ENCODE measurements at places on chromosomes 1 and 21. TPM values are rescaled to one million over a fixed set of nuclear protein-coding genes. Genes with fewer than 3 reads are reported as not detected.

GRCh38 chr1:157092831-157093230 is 6.8 kb downstream of the ETV3L start:
- no peak for DNase-seq

GRCh38 chr1:96355521-96355920 is 366.1 kb upstream of the PTBP2 start:
- no peak for DNase-seq

- no peak for DNase-seq
These were observed 13.6 kb downstream of the YTHDF2 start for GRCh38 chr1:28750330-28750729.

- no peak for DNase-seq
These were observed 6.9 kb downstream of the NECTIN4 start for GRCh38 chr1:161082483-161082882.

Gene HHAT
- 1.2 TPM for total RNA-seq

GRCh38 chr1:214566158-214567104 is 15.0 kb upstream of the PTPN14 start:
- DNase-seq, result peak; percentile 29

DNA sequence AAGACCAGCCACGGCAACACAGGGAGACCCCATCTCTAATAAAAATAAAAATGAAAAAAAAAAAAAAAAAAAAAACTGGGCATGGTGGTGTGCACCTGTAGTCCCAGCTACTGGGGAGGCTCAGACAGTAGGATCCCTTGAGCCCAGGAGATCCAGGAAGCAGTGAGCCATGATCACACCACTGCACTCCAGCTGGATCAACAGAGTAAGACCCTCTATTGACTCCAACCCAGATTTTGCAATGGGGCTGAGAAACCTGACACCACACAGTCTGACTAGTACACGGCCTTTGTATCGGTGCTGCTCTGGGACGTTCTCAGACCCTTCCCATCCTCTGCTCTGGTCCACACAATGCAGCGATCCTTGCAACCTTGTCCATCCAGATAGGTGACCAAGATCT is 31.8 kb downstream of the SPATA21 start:
- DNase-seq, result no peak

Gene GBP2
- total RNA-seq, result 309 TPM

GRCh38 chr1:156862997-156863599 is 2.4 kb downstream of the NTRK1 start:
- peak; percentile 51 for DNase-seq

- DNase-seq, result no peak
These were observed 33.8 kb upstream of the SLC45A1 start for GRCh38 chr1:8284127-8284526.

Gene DCST2
- 1.4 TPM for total RNA-seq

- DNase-seq, result peak; percentile 69
These were observed 296 bp upstream of the RNPEP start for GRCh38 chr1:201982082-201982622.

DNA sequence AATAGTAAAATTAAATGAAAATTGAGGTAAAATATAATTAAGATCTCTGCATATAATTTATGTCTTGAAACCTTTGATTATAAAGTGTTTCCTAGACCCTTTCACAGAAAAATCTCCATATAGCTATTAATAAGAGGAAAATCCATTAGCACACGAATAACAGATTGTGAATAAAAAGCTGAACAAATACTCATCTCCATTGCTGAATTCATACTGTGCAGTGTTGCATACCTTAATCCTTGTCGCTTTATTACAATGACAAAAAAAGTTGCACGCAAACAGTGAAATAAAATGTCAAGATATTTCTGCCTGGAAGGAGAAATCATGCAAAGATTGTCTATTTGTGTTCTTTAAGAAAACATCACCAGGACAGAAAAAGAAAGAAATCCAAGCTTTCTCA is 499.1 kb upstream of the TMPRSS15 start:
- no peak for DNase-seq

DNA sequence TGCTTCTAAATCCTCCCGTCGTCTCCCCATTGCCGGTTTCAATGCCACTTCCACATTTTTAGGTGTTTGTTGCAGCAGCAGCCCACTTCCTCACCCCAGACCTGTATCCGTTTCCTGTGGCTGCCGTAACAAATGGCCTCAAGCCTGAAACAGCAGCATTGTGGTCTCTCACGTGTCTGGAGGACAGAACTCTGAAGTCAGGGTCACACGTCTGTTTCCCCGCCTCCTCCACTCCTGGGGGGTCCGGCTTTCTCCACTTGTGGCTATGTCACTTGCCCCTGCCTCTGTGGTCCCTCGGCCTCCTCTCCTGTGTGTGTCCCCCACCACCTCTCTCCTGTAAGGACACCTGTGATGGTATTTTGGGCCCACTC is 21.8 kb downstream of the TRPM2 start:
- DNase-seq, result peak; percentile 31

- DNase-seq, result no peak
These were observed 10.5 kb downstream of the PTP4A2 start for GRCh38 chr1:31927661-31927980.

- DNase-seq, result no peak
These were observed 160.5 kb downstream of the LRRC7 start for GRCh38 chr1:69728206-69728605.

Gene C1orf141
- 0.17 TPM for total RNA-seq

DNA sequence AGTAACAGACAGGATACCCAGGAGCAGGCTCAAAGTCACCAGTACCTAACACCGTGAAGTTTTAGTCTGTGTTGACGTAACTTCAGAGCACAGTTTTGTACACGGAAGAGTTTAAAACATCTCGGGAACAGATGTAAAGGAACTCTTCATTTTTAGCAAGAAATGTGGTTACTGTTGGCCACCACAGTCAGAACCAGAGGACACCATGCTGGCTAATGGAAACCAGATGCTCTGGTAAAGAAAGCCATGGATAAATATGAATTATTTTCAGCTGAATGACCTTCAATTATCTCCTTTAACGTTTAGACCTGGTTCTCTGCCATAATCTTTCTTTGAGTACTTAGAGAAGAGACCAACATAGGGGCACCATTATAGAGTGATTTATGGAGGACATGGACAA is 115.9 kb downstream of the NTMT2 start:
- DNase-seq, result no peak

GRCh38 chr1:154749078-154749760 is 120.9 kb downstream of the KCNN3 start:
- DNase-seq, result peak; percentile 67

- no peak for DNase-seq
These were observed 108.9 kb upstream of the NEK7 start for GRCh38 chr1:198047913-198048312.

- no peak for DNase-seq
These were observed 127.3 kb upstream of the PLD5 start for GRCh38 chr1:242651817-242652216.

Measured in activated T-cell treated with anti-CD3 and anti-CD28 coated beads, Interleukin-2, amount 50 U/mL, for 72 hours (primary cell).